Chondrocyte (in vitro differentiated cells): ENCODE measurements at places on chromosomes 5 and 9. TPM values are rescaled to one million over a fixed set of nuclear protein-coding genes. Genes with fewer than 3 reads are reported as not detected.

Gene AJM1
- total RNA-seq: 6.3 to 7.5 TPM (median 7.4 TPM) in 3 replicates

Gene SYK
- 0.22 to 0.55 TPM in 2 of 3 replicates, not detected in the other for total RNA-seq

DNA sequence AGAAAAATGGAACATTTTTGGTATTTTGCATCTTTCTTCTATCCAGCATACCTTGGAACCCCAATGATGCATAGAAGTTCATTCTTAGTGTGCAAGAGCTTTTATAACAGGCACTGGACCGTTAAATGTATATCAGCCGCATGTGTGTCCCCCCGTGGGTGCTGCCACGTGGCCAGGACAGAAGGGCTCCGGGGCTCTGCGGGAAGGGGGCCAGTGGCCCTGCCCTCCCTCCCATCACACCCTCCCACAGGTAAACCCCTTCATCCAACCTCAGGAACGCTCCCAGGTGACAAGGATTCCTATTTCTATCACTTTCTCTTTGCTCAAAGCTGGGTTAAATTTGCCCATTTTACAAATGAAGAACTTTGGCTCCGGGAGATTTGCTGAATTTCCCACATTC is 393.4 kb upstream of the IRX4 start:
- no peak for DNase-seq

- DNase-seq: no peak
These were observed 232.8 kb upstream of the ZNF608 start for GRCh38 chr5:124979251-124979650.

GRCh38 chr9:123102375-123103113 is 69.1 kb downstream of the GPR21 start:
- no peak for DNase-seq

- no peak for DNase-seq
These were observed 1.7 kb downstream of the EPB41L4B start for GRCh38 chr9:109319017-109319625.

DNA sequence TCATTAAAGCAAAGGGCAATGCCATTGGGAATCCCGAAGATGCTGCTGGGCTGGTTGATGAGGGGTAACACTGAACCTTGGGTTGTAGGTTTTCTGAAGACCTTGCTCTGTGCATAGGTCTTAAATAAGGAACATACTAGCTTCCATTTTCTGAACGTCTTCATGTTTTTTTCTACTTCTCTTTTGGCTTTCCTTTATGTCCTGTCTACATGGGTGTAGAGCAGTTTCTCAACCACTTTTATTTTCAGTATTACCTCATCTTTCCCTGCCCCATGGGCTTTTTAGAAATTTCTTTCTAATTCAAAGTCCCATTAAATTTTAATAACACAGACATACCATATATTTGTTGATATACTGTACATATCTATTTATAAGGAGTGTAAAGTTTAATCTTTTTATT is at the start of gene IFNA14:
TSS of gene IFNA14 (minus strand) at position 95 of the 400 bp plus-strand sequence. CDS start at position 25, 70 bp downstream.
- no peak for DNase-seq

GRCh38 chr9:137669261-137669672 is 50.5 kb downstream of the EHMT1 start:
- peak; percentile 96 for DNase-seq

GRCh38 chr5:138955013-138955660 is 80.0 kb upstream of the LRRTM2 start:
- DNase-seq: peak; percentile 61

- no peak for DNase-seq
These were observed 133.2 kb downstream of the PIP5K1B start for GRCh38 chr9:68838245-68838644.

GRCh38 chr5:31021181-31021624 is 172.3 kb upstream of the CDH6 start:
- DNase-seq: no peak

GRCh38 chr5:100603141-100603540 is 68.0 kb downstream of the FAM174A start:
- no peak for DNase-seq

DNA sequence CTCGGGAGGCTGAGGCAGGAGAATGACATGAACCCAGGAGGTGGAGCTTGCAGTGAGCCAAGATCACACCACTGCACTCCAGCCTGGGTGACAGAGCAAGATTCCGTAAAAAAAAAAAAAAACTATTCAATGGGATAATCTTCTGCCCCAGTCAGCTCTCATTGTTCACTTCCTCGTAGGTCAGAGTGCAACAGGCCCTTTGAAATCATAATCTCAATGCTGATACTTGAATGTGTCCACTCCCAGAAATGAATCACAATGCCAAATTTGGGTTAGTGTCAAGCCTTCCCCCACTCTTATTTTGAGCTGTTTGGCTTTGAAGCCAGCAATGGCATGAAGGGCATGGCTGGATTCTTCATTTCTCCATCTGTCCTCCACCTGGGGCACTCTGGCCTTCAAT is 610.3 kb upstream of the KLF4 start:
- DNase-seq: no peak
